Activated CD4-positive, alpha-beta T cell treated with anti-CD3 and anti-CD28 coated beads, Interleukin-2, amount 10 ng/mL, durations not matched to agents 24 days and 14 days (primary cell): ENCODE measurements at places on chromosomes 3 and 15. TPM values are rescaled to one million over a fixed set of nuclear protein-coding genes. Genes with fewer than 3 reads are reported as not detected.

The CCDC12 gene
- total RNA-seq, result 55.3 and 66.2 TPM in 2 replicates

The EBLN2 gene
- 7.2 and 7.8 TPM in 2 replicates for total RNA-seq

The ARGFX gene
- total RNA-seq, result not detected in 2 replicates

The SEMA3B gene
- total RNA-seq, result 0.45 and 0.82 TPM in 2 replicates

The EPHB3 gene
- 0.05 TPM in 1 of 2 replicates, not detected in the other for total RNA-seq

The ISL2 gene
- 0.31 and 0.89 TPM in 2 replicates for total RNA-seq

The DUT gene
- 259 and 273 TPM in 2 replicates for total RNA-seq

The DPPA2 gene
- not detected in 2 replicates for total RNA-seq

The AADACL2 gene
- not detected in 2 replicates for total RNA-seq

The C3orf20 gene
- 0.19 and 0.28 TPM in 2 replicates for total RNA-seq

The IQCF5 gene
- total RNA-seq, result not detected in 2 replicates

The GPR176 gene
- total RNA-seq, result 0.14 and 0.33 TPM in 2 replicates

The GOLGA8R gene
- total RNA-seq, result 1.3 and 1.5 TPM in 2 replicates

The SLC9C1 gene
- total RNA-seq, result not detected in 2 replicates

The SLC12A1 gene
- total RNA-seq, result not detected in 2 replicates

The MAP4 gene
- 130 and 138 TPM in 2 replicates for total RNA-seq

The ZNF710 gene
- total RNA-seq, result 28.3 and 29.3 TPM in 2 replicates

The FBN1 gene
- total RNA-seq, result 0.64 and 1.0 TPM in 2 replicates

The COL7A1 gene
- 0.56 and 0.62 TPM in 2 replicates for total RNA-seq

The IVD gene
- total RNA-seq, result 66.6 and 70.7 TPM in 2 replicates

The MOBP gene
- not detected in 2 replicates for total RNA-seq

The GOLGA8T gene
- total RNA-seq, result not detected in 2 replicates

The SLC6A20 gene
- total RNA-seq, result not detected in 2 replicates

The FHIT gene
- total RNA-seq, result 23.8 and 27.7 TPM in 2 replicates

The PLA1A gene
- total RNA-seq, result 0.26 and 0.31 TPM in 2 replicates

The ST3GAL6 gene
- 0.19 TPM in 1 of 2 replicates, not detected in the other for total RNA-seq

The RAP2B gene
- total RNA-seq, result 13.4 and 13.5 TPM in 2 replicates

The SI gene
- total RNA-seq, result not detected in 2 replicates

The ATG7 gene
- total RNA-seq, result 37.7 and 41.4 TPM in 2 replicates

The UBR1 gene
- 31.6 and 34.3 TPM in 2 replicates for total RNA-seq

The TRIM42 gene
- not detected in 2 replicates for total RNA-seq

The ZDHHC23 gene
- 1.9 and 2.4 TPM in 2 replicates for total RNA-seq

The FBXW12 gene
- 0.14 and 0.28 TPM in 2 replicates for total RNA-seq

The CCRL2 gene
- total RNA-seq, result 1.7 and 1.9 TPM in 2 replicates

The ANKUB1 gene
- not detected in 2 replicates for total RNA-seq

The HIGD1A gene
- 88.6 and 91.6 TPM in 2 replicates for total RNA-seq

The ADGRG7 gene
- total RNA-seq, result not detected in 2 replicates

The MME gene
- not detected in 2 replicates for total RNA-seq

The IL5RA gene
- total RNA-seq, result not detected in 2 replicates

The OIP5 gene
- total RNA-seq, result 15.8 and 21.0 TPM in 2 replicates
